ENCODE measurements at places on chromosomes 11 and 22.
A peak's percentile ranks its signal among the peaks of the same experiment; 100 is the strongest.

DNA sequence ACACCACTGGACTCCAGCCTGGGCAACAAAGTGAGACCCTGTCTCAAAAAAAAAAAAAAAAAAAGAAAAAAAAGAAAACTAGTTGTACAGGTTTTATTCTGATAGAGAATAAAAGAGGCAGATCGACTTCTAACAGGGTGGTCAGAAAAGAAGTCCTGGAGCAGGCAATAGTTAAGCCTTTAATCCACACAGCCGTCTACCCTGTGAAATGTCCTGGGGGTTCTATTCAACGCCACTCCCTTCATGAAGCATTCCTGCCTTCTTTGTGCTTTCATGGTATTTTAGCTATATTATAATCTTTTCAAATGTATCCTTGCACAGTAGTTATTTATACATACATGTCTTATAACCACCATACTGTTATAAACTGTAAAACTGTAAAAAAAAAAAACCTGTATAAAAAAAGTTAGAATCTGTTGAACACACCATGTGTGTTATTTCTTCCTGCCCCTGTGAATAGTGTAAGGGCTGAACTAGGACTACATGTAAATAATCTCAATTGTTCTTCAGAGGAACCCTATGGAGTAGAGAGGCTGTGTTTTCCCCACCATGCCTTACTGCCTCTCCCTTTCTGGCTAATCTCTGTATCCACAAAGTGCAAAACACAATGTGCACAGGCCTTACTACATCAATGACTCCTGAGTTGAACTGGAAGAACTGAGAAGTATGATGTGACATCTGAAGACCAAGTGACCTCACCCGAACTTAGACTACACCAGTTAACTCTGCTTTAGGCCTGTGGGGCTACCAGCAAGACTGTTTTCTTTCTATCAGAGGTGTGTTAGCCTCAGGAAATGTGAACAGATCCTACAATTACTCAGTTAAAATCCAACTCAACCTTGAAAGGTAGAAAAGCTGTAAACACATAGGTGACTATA, 25.3 kb downstream of the PRCP start:
- DNase-seq: no peak

- no peak for DNase-seq
Measured at GRCh38 chr11:85627332-85627997, at the start of gene DLG2. TSS of gene DLG2 (minus strand) at chr11:85627344.

GRCh38 chr22:32158712-32159533, at the start of gene C22orf42:
TSS of gene C22orf42 (minus strand) at chr22:32159303. CDS start at chr22:32159215, 88 bp downstream.
- DNase-seq: no peak

GRCh38 chr11:76799066-76799804, 16.1 kb downstream of the TSKU start:
- DNase-seq: peak; percentile 56

- DNase-seq: peak; percentile 78
Measured at GRCh38 chr22:35430897-35431322, 31.0 kb downstream of the MCM5 start.

- DNase-seq: no peak
Measured at GRCh38 chr22:50015451-50016307, 3.1 kb upstream of the IL17REL start.

- no peak for DNase-seq
Measured at GRCh38 chr11:72309074-72309598, 65.2 kb upstream of the PHOX2A start.

DNA sequence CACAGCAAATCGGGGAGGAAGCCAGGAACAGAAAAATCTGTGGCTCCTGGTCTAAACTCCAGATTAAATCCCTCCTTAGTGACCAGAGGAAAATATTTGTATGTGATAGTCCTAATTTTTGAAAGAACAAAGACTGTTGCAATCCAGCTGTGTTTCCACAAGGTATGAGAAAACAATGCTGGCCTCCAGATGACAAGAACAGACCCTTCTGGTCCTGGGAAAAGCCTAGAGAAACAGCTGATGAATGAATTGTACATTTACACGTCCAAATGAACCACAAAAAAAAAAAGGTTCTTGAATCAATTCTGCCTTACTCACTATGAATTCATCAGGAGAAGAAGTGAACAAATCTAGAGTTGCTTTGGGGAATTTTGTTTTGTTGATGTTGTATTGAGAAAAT, 63.7 kb downstream of the ETS1 start:
- no peak for DNase-seq

GRCh38 chr11:115060840-115061239, 382.5 kb downstream of the NXPE2 start:
- no peak for DNase-seq

DNA sequence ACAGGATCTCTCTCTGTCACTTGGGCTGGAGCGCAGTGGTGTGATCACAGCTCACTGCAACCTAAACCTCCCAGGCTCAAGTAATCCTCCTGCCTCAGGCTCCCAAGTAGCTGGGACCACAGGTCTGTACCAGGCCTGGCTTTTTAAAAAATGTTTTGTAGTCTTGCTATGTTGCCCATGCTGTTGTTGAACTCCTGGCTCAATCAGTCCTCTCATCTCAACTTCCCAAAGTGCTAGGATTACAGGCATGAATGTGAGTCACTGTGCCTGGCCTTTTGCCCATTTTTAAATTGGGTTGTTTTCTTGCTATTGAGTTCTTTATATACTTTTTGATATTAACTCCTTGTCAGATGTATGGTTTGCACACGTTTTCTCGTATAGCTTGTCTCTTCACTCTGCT, 33.0 kb upstream of the PITPNB start:
- DNase-seq: no peak

DNA sequence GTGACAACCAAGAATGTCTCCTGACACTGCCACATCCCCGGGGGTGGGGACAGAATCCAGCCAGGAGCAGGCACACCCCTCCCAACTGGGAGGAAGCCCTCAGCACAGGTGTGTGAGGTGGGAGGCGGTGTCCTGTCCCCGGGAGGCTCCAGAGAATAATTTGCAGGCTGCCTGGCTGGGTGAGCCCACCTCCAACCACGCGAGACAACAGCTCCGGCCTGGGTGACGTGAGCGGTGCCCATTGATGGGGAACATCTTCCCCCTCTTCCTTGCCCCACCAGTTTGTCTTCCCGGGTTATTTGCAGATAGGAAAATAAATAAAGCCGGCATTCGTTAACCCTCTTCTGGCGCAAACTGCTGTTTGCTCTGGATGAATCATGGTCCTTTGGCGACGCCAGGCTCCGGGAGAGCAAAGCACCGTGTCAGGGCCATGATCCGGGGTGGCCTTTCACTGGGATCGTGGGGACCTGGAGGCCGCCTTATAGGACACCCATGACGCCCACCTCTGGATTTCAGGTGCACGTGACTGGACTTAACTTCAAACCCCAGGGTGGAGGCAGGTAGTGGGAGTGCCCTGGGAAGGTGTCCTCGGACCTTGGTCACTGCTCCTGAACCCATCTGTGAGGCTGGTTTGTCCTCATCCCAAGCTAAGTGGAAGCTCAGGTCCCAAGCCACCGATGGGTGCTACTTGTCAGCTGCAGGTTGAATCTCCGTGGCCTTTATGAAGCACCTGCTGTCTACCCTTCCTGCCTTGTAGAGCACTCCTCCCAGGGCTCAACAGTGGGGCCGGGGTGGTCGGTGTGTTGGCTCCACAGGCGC, 13.9 kb downstream of the CCND1 start:
- DNase-seq: no peak

DNA sequence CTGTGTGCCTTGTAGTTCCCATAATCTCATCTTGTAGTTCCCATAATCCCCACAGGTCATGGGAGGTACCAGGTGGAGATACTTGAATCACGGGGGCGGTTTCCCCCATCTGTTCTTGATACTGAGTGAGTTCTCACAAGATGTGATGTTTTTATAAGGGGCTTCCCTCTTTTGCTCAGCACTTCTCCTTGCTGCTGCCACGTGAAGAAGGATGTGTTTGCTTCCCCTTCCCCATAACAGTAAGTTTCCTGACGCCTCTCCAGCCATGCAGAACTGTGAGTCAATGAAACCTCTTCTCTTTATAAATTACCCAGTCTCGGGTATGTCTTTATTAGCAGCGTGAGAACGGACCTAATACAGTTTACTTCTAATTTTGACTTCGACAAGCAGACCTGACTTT, 14.0 kb upstream of the SMIM38 start:
- no peak for DNase-seq

DNA sequence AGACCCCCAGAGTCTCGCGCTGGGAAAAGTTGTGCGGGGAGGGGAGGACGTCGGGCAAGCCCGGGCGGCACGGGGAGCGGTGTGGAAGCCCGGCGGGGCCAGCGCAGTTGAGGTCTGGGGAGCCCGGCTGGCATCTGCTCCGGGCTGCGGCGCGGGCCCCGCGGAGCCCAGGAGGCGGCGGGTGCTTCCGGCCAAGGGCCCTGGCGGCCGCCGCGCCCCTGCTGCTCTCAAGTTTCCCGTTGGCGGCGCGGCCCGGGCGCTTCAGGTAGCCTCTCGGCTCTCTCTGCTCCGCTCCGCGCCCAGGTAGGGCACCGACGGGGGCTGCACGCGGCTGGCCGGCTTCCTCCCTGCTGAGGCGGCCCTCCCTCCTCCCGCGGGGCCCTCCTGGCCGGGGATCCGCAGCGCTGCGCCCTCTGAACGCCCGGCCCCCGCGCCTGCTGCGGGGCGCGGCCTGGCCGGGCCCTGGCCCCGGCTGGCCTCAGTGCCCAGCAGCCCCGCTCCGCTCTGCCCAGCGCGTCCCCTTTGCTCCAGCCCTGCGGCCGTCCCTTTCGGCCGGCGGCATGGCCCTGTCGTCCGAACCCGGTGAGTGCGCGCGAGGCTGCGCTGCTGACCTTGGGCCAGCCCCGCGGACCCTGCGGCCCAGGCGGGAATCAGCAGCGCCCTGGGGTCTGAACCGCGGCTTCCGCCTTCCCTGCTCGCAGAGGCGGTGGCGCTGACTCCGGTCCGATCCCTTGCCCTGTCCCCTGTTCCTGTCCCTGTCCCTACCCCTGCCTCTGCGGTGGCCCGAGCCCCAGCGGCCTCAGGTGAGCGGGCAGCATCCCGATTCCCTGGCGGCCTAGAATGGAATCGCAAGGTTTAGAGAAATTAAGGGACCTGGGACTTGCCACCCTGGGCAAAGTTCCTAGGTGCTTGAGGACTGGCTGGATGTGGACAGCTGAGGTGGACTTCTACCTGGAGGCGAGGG, 4.3 kb upstream of the AMPD3 start:
- DNase-seq: no peak

DNA sequence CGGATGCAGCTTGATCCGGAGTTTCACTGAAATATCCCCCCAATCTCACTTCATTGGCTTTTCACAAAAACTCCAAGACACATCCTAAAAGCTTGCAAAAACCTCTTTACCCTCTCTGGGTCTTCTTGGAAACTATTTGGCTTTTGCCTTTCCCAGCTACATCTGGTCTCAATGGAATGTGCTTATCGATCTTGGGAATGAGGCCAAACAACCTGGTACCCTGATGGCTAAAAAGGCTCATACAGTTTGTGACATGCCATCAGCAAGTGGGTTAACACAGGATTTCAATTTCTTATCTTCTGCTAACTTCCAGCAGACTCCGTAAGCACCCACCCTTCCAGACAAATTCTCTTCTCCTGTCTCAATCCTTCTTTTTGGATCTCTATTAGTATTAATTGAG, 45.9 kb upstream of the TEAD1 start:
- no peak for DNase-seq

Measured in dorsolateral prefrontal cortex (tissue), 122 donors.